ENCODE measurements at places on chromosomes 3 and 15. TPM values are rescaled to one million over a fixed set of nuclear protein-coding genes. Genes with fewer than 3 reads are reported as not detected.

RARB gene
- total RNA-seq: 0.51 TPM

IL5RA gene
- total RNA-seq: 0.14 TPM

CACNA2D3 gene
- total RNA-seq: 0.19 TPM

REC114 gene
- not detected for total RNA-seq

CFAP92 gene
- 0.40 TPM for total RNA-seq

PYGO1 gene
- 1.8 TPM for total RNA-seq

ARL6 gene
- total RNA-seq: 3.2 TPM

GOLGA8O gene
- not detected for total RNA-seq

PLAAT1 gene
- total RNA-seq: 0.55 TPM

AMOTL2 gene
- total RNA-seq: 31.1 TPM

DLL4 gene
- 1.6 TPM for total RNA-seq

FES gene
- 9.0 TPM for total RNA-seq

Measured in pancreas (tissue), 10 donors.